ENCODE measurements at places on chromosomes 5 and 9.

DNA sequence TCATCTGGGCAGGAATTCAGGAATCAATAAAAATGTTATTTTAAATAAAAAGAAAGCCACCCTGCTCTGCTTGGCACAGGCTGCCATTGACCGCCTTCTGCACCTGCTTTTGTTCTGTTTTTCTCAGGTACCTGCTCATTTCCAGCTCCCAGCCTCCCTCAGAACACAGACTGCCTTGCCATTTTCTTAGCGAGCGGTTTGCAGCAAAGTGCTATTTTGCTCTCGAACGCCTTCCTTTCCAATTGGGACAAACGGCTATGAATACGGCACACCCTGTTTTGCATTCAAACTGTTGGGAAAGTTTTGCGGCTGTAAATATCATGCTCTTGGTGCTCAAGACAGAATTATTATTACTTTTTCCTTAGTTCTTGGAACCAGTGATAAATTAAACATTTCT is 25.1 kb upstream of the FCN1 start:
- no peaks in the 10 kb centered on the region for H3K36me3 ChIP-seq
- no peak overlapping the region for H3K4me3 ChIP-seq
- no peak for DNase-seq

- peaks cover 10% of the 10 kb centered on the region for H3K36me3 ChIP-seq
- no peak overlapping the region for H3K4me3 ChIP-seq
- H3K4me1 ChIP-seq = peaks cover 5% of the 10 kb centered on the region
- no peak for DNase-seq
- H3K27me3 ChIP-seq = peaks cover 10% of the 10 kb centered on the region
- H3K27ac ChIP-seq = no peak overlapping the region
These were observed 558.9 kb upstream of the KLF4 start for GRCh38 chr9:108048406-108049025.

DNA sequence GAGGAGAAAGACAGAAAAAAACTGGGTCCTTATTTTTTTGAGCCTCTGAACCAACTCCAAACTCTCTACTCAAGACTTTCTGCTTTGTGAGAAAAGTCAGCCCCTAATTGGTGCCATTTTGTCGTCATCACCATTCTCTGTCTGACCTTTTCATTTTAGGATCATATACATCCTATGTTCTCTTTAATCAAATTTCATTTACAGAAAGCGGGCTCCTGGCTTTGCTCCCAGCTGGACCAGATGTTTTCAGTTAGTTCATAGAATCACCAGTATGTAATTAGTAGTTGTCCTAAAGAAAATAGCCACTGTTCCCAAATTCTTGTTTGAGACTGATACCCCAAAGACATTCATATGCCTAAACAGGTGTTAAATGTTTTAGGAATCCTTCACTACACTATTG is 28.6 kb upstream of the SLCO4C1 start:
- no peaks in the 10 kb centered on the region for H3K27me3 ChIP-seq
- H3K27ac ChIP-seq = no peak overlapping the region
- H3K36me3 ChIP-seq = no peaks in the 10 kb centered on the region
- H3K4me3 ChIP-seq = no peak overlapping the region
- no peak for DNase-seq
- H3K4me1 ChIP-seq = no peaks in the 10 kb centered on the region

- peak overlapping the region; percentile 88 for H3K4me3 ChIP-seq
- peak; percentile 7 for DNase-seq
- peak overlapping the region; percentile 87 for H3K27ac ChIP-seq
- peaks cover 24% of the 10 kb centered on the region for H3K4me1 ChIP-seq
- peaks cover 22% of the 10 kb centered on the region for H3K36me3 ChIP-seq
- H3K27me3 ChIP-seq = no peaks in the 10 kb centered on the region
These were observed 2.3 kb downstream of the ZFAND5 start for GRCh38 chr9:72362680-72363139.

DNA sequence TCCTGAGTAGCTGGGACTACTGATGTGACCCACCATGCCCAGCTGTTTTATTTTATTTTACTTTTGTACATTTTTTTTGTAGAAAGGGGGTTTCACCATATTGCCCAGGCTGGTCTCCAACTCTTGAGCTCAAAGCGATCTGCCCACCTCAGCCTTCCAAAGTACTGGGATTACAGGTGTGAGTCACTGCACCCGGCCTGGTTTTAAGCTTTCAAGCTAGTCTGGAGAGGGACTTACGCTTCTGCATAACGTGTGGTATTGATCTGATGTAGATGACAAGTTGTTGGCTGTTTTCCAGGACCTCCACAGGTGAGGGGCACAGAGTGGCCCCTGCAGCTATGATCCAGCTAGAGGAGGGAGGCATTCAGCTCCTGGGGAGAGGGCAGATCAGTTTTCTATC is 6.8 kb upstream of the CCL21 start:
- no peak for DNase-seq
- peaks cover 55% of the 10 kb centered on the region for H3K27me3 ChIP-seq
- no peak overlapping the region for H3K27ac ChIP-seq
- H3K4me1 ChIP-seq = peaks cover 2% of the 10 kb centered on the region

GRCh38 chr5:2093859-2094615 is 211.3 kb upstream of the IRX4 start:
- no peaks in the 10 kb centered on the region for H3K27me3 ChIP-seq
- DNase-seq = no peak
- H3K4me3 ChIP-seq = no peak overlapping the region
- no peaks in the 10 kb centered on the region for H3K36me3 ChIP-seq
- no peak overlapping the region for H3K27ac ChIP-seq
- H3K4me1 ChIP-seq = no peaks in the 10 kb centered on the region

DNA sequence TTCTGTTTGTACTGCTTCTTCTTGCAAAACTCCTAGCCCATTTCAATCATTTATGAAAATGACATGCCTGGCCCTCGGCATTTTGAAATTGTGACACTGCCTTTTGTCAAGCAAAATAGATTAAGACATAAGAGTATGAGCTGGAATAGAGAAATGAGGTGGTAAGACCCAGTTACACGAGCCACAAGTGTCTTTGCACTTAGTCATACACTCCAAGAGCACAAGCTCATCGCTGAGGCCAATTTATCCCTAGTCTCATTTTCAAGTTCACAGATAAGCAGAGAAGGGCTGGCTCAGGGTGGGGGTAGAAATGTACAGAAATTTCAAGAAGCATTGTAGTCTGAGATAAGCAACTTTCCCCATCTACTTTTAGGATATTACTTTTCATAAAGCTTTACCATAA is 40.6 kb upstream of the MAP1B start:
- no peaks in the 10 kb centered on the region for H3K4me1 ChIP-seq
- peaks cover 13% of the 10 kb centered on the region for H3K27me3 ChIP-seq
- no peak overlapping the region for H3K4me3 ChIP-seq
- no peaks in the 10 kb centered on the region for H3K36me3 ChIP-seq

GRCh38 chr5:36383942-36384341 is 82.2 kb upstream of the RANBP3L start:
- no peak overlapping the region for H3K27ac ChIP-seq
- no peak overlapping the region for H3K4me3 ChIP-seq
- DNase-seq = no peak

- no peak overlapping the region for H3K27ac ChIP-seq
- peaks cover 25% of the 10 kb centered on the region for H3K27me3 ChIP-seq
- H3K4me3 ChIP-seq = no peak overlapping the region
- no peak for DNase-seq
- no peaks in the 10 kb centered on the region for H3K4me1 ChIP-seq
- no peaks in the 10 kb centered on the region for H3K36me3 ChIP-seq
These were observed 22.1 kb upstream of the ROR2 start for GRCh38 chr9:91972076-91972626.

GRCh38 chr5:168819004-168819621 is 239.9 kb upstream of the PANK3 start:
- H3K4me3 ChIP-seq = no peak overlapping the region
- H3K36me3 ChIP-seq = no peaks in the 10 kb centered on the region
- H3K4me1 ChIP-seq = no peaks in the 10 kb centered on the region
- DNase-seq = no peak

DNA sequence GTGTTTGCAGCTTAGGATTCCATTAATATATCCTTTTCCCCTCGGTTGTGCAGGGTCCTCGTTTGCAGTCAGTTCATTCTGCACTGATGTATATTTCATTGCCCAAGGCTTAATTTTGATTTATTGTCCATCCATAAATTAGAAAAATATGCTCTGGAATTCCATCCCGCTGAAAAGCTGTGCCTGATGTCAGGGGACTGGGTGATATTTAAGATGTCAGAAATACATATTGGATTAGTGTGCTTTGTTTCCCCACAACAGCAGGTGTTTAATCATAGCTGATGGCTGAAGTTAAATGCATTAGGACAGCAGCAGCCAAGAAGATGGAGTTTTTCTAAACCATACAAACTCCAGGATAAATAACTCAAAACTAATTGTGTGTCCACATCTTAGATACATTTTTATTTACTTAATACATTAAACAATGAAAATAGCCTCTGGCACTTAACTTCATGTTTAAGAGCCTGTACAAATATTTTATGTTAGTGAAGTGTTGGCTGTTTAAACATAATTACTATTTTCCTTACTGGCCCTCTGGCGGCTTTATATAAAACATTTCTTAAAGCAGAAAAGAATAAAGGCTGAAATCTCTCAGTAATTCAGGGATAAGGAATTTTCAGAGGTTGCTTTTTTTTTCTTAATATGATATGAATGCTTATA is 170.4 kb upstream of the TBCA start:
- peaks cover 38% of the 10 kb centered on the region for H3K27me3 ChIP-seq
- no peak for DNase-seq
- no peak overlapping the region for H3K4me3 ChIP-seq
- H3K27ac ChIP-seq = no peak overlapping the region
- no peaks in the 10 kb centered on the region for H3K4me1 ChIP-seq

- no peaks in the 10 kb centered on the region for H3K4me1 ChIP-seq
- DNase-seq = no peak
- H3K27ac ChIP-seq = no peak overlapping the region
- H3K36me3 ChIP-seq = peaks cover 39% of the 10 kb centered on the region
- no peak overlapping the region for H3K4me3 ChIP-seq
- no peaks in the 10 kb centered on the region for H3K27me3 ChIP-seq
These were observed 19.5 kb downstream of the DCAF10 start for GRCh38 chr9:37820142-37820541.

- no peak overlapping the region for H3K27ac ChIP-seq
- DNase-seq = no peak
- no peaks in the 10 kb centered on the region for H3K27me3 ChIP-seq
- H3K36me3 ChIP-seq = no peaks in the 10 kb centered on the region
These were observed 27.9 kb upstream of the CDKN2B start for GRCh38 chr9:22036866-22037626.

GRCh38 chr5:127074466-127074865 is 1.2 kb upstream of the C5orf63 start:
- DNase-seq = no peak
- no peak overlapping the region for H3K4me3 ChIP-seq
- H3K27ac ChIP-seq = no peak overlapping the region
- peaks cover 4% of the 10 kb centered on the region for H3K4me1 ChIP-seq
- H3K27me3 ChIP-seq = no peaks in the 10 kb centered on the region

DNA sequence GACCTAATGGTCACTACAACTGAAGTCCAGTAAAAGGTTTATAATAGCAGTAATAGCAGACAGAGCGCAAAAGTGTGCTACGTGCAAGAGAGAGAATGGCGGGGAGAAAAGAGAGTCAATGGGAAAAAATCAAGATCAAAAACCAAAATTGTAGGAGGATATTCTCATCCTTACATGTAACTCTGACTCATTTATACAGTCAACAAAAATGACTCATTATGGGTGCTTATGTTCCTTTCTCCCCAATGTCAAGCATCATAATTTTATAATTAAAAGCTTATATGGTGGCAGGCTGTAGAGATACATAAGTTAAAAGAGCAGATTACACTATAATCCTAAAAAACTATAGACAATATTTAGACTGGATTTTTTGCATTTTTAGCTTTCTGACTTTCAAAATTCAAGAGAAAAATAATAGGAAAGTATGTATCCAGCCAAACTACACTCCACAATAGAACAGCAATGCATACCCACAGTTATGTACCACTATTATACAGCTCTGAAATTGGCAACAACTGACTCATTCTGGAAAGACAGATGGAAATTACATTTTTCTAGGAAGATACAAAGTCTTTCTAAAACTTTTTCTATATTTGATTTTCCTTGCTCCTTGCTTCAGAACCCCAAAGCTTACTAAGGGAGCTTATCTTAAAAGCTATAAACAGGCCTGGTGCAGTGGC is 78.4 kb downstream of the PLPP1 start:
- no peak for DNase-seq
- H3K27ac ChIP-seq = no peak overlapping the region
- no peak overlapping the region for H3K4me3 ChIP-seq

DNA sequence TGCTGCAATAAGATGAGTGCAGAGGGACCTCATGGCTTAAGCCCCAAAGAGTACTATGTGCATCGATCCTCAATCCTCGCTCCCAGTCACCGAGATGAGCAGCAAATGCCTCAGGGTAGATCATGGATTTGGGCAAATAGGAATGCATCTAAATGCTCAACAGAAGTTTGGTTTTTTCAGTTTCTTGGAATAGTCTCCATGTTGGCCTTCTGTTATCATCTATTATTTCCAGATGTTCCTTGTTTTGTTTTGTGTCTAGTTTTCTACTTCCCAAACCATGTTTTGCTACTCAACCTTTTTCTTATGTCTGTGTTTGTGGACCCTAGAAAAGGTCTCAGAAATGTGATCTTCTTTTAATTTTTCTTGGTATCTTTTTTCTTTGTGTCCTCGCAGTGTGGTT is 43.5 kb upstream of the RASGRF2 start:
- DNase-seq = no peak
- no peak overlapping the region for H3K27ac ChIP-seq
- no peak overlapping the region for H3K4me3 ChIP-seq
- H3K36me3 ChIP-seq = peaks cover 6% of the 10 kb centered on the region
- H3K27me3 ChIP-seq = no peaks in the 10 kb centered on the region
- no peaks in the 10 kb centered on the region for H3K4me1 ChIP-seq

GRCh38 chr5:72020161-72020983 is 86.9 kb upstream of the MAP1B start:
- no peak overlapping the region for H3K4me3 ChIP-seq
- H3K27me3 ChIP-seq = peaks cover 19% of the 10 kb centered on the region
- no peaks in the 10 kb centered on the region for H3K36me3 ChIP-seq
- no peak overlapping the region for H3K27ac ChIP-seq
- no peaks in the 10 kb centered on the region for H3K4me1 ChIP-seq

GRCh38 chr5:2852446-2852845 is 101.0 kb upstream of the IRX2 start:
- H3K27me3 ChIP-seq = no peaks in the 10 kb centered on the region
- DNase-seq = no peak
- H3K36me3 ChIP-seq = no peaks in the 10 kb centered on the region
- no peaks in the 10 kb centered on the region for H3K4me1 ChIP-seq

DNA sequence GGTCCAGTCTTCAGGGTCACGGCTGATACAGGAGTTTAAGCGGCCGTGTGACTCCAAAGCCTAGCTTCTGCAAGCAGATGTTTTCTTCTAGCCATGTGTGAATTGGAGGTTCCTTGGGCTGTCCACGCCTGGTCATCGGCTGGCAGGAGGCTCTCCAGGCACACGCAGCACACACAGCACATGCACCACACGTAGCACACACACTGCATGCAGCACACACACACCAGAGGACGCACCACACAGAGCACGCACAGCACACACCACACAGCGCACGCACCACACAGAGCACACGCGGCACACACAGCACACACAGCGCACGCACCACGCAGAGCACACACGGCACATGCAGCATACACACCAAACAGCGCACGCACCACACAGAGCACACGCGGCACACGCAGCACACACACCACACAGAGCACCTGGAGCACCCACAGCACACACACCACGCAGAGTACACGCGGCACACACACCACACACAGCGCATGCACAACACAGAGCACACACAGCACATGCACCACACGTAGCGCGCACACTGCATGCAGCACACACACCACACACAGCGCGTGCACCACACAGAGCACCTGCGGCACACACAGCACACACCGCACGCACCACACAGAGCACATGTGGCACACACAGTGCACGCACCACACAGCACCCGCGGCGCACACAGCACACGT is 234.3 kb downstream of the FANCC start:
- H3K4me1 ChIP-seq = no peaks in the 10 kb centered on the region
- DNase-seq = no peak
- peaks cover 32% of the 10 kb centered on the region for H3K36me3 ChIP-seq
- H3K27ac ChIP-seq = no peak overlapping the region
- no peaks in the 10 kb centered on the region for H3K27me3 ChIP-seq
- H3K4me3 ChIP-seq = no peak overlapping the region
